Dermis microvascular lymphatic vessel endothelial cell (primary cell): ENCODE measurements at places on chromosomes 11 and 22. TPM values are rescaled to one million over a fixed set of nuclear protein-coding genes. Genes with fewer than 3 reads are reported as not detected.

DNA sequence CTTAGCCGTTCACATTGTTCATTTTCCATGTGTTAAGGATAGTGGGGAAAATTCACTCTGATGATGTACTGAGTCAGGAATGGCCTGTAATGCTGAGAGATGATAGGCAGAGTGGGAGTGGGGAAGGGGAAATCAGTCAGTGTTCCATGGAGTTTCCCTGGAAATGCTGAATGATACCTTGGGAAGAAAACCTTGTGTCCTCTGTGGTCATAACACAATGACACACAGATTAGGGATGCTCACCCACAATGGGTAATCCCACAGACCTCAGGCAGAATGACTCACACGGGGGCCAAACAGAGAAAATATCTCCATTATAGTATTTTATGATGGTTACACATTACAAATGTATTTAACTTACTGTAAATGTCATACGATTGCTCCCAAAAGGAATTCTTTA is 118.0 kb downstream of the SNX19 start:
- DNase-seq: peak; percentile 11

GRCh38 chr22:26259510-26259909 is 90.2 kb downstream of the SEZ6L start:
- no peak for DNase-seq

DNA sequence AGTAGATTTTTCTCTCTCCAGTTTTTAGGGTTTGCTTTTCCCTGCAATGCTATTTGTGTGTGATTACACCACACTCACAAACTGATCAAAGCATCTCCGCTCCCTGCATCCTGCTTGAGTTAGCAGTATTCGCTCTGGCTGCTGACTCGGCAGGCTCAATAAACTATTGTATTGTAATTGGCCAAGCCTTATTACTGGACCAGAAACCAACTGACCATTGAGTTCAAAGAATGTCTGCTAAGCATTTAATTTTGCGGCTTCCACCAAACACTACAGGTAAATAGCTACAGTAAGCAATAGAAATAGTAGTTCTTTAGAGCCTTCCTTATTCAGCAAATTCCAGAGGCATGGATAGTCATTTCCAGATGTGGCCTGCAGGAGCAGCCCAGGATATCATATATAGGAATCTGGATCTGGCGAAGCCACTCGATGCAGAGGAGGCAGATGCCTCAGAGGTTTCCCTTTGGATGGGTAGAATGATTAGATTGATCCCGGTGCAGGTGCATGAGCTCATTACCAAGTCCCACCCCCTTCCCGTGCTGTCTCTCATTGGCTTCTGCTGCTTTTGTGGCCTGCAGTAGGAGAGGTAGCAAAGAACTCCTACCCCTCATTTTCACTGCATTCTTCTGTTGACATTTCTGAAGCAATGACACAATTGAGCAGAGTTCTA is 77.3 kb downstream of the COMMD9 start:
- DNase-seq: no peak

DNA sequence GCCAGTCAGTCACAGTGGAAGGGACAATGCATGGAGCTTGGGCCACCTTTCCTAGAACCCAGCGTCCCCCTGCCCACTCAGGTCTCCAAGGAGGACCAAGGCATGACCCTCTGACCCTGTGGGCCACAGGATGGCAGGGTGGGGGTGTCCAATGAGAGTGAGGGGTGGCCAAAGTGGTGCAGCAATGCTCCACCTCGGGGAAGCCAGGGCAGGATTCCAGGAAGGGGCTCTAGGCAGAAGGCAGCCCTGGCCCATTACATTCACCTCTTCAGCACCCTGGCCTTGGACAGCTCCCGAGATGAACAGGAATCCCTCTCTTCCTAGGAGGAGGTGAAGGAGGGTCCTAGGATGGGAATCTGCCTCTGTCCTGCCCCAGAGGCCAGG is 597.5 kb downstream of the BRD1 start:
- no peak for DNase-seq

- no peak for DNase-seq
Observed at GRCh38 chr22:20660441-20661054, 113.4 kb upstream of the SERPIND1 start.

GRCh38 chr11:119341222-119342022 is 739 bp upstream of the C1QTNF5 start:
- peak; percentile 25 for DNase-seq

DNA sequence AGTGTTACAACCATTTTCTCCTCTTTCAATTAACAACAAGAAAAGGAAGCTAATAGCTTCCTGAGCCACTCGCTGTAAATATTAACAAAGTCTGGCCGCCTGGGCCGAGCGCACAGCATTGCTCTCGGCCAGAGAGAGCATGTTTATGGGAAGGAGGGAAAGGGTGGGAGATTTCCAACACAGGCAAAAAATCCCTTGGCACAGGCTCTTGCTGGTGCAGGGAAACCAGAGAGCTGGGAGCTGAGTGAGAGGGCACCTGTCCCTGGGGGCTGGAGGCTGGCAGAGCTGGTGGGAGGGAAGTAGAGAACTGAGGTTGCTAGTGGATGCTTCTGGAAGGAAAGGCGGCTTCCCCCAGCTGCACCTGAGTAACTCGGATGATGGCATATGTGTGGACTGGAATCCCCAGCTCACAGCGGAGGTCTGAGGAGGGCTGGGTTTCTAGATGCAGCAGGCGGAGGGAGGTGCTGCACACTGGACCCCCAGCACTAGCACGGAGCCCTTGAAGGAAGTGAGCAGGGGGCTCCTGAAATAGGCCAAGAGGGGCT is 59.6 kb downstream of the FLRT1 start:
- peak; percentile 10 for DNase-seq

- DNase-seq: peak; percentile 29
Observed at GRCh38 chr11:122215244-122215992, 99.4 kb upstream of the BLID start.

GRCh38 chr22:26447584-26448329 is 18.7 kb downstream of the ASPHD2 start:
- no peak for DNase-seq

DNA sequence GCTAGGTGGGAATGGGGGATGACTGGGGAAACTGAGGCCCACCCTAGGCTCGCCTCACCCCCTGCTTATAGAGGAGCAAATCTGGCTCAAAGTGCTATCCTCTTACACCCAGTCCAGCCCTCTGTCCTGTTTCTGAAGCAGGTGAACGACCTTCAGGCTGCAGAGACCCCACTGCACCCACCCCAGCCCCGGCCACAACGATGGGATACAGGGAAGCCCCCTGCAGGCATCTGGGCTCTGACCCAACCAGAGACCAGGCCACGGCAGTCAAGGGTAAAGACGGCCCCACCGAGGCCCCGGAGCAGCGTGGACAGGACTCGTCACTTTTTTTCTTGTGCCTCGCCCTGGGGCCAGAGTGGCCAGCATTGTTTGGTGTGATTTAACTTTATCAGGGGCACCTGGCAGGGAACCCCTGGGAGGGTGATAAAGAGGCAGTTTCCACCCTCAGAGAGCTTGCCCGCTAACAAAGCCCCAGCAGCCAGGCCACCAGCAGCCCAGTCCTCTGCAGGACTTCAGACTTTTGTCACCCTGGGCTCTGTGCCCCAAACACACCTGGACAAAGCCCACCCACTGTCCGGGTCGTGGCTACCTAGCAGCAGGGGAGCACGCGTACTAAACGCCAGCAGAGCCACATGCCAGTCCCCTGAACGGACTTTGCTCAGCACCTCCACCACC is 612.6 kb downstream of the TBC1D22A start:
- no peak for DNase-seq

DNA sequence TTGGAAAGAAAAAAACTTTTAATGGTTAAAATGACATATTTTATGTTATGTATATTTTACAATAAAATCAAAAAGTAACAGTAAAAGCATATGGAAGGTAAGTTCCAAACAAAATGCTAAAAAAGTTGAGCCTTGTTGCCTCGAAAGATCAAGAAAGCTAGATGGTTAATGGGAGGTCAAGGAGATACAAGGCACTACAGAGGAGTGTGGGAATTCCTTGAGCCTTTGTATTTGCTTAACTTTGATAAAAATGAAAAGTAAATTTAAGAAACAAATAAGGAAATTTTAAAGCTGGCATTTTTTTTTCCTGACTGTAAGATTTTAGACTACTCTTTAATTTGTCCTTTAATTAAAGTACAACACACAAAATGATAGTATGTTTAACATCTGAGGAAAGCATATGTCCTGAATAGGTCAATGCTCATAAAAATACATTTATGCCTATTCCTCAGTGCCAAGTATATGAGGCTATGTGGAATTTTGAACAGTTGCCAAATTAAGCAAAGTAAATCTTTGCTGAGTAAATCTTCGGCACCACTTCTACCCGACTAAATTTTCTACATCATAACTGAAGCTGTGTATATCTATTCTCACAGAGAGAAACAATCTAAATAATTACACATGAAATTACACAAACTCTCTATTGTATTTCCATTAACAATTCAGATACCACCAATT is 108.8 kb downstream of the TTC28 start:
- DNase-seq: no peak

GRCh38 chr11:111045407-111045803 is 200.1 kb upstream of the POU2AF2 start:
- DNase-seq: no peak

- DNase-seq: no peak
Observed at GRCh38 chr11:2912498-2912897, 16.7 kb downstream of the PHLDA2 start.

GRCh38 chr22:19800761-19801244 is 40.2 kb downstream of the TBX1 start:
- DNase-seq: peak; percentile 55

- DNase-seq: no peak
Observed at GRCh38 chr11:121253951-121254350, 38.6 kb upstream of the SC5D start.

DNA sequence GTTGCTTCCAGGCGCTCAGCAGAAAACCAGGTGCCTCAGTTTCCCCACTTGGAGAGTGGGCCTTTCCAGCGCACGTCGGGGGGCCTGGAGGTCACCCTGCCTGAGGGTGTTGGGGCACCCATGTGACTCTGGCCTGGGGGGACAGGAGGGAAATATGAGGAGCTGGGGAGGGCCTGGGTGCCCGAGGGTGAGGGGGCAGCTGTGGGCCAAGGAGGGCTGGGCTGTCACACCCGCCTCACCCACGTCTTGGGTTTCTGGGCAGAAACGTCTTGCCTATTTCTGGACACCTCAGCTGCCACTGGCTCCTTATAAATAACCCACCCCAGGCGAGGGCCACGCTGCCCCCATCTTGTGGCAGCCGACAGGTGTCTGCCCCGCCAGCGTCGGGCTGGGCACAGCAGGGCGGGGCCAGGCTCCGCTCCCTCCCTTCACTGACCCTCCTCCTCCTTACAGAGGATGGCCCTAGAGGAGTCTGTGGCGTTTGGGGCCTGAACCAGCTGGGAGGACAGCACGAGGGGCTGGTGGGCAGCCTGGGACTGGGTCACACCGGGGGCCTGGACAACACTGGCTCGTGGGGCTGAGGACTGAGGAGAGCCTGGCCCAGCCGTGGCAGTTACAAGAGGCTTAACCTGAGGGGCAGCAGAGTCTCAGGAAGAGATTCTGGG is 1.5 kb downstream of the TNNT3 start:
- DNase-seq: no peak

DNA sequence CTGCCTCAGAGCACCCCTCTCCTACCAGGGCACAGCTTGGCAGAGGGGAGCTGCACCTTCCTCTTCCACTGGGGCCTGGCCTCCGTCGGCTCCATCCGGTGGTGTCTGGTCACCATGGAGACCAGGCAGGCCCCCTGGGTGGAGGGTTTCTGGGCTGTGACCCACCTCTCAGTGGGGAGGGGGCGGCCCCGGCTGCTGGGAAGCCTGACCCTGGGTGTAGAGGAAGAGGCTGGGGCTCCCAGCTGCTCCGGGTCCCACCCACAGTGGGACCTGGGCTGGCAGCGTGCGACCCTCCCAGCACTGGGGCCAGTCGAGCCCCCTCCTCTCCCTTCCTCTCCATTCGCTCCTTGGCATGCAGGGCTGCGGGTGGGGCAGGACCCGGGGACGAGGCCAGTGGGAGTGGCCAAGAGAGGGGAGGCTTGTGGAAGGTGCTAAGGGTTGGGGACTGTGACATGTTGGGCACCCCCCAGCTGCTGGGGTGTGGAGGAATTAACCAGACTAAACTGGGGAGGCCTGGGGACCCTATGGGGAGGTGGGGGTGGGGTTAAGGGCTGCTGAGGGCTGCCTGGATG is 46.8 kb downstream of the BRSK2 start:
- no peak for DNase-seq

- no peak for DNase-seq
Observed at GRCh38 chr11:60981515-60981914, 10.0 kb downstream of the CD6 start.

GRCh38 chr11:66976028-66976467 is 944 bp downstream of the C11orf86 start:
- DNase-seq: peak; percentile 39

DNA sequence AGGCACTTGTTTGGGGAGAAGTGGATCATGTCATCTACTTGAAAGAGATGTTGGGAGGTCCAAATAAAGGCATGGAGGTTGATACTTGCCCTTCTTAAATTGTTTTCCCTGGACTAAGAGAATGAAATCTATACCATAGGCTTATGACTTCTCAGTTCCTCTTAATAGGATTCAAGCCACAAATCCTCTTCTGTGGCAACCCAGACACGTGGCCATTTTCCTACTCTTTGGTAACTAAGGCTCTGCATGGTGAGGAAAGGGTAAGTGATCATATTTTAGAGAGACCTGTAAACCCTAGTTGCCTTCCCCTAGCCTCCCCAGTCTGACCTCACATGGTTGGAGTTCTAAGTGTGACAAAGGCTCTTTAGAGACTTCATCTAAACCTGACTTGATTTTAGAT is 72.9 kb upstream of the CD44 start:
- no peak for DNase-seq

GRCh38 chr11:77413850-77414460 is 59.9 kb downstream of the PAK1 start:
- no peak for DNase-seq

DNA sequence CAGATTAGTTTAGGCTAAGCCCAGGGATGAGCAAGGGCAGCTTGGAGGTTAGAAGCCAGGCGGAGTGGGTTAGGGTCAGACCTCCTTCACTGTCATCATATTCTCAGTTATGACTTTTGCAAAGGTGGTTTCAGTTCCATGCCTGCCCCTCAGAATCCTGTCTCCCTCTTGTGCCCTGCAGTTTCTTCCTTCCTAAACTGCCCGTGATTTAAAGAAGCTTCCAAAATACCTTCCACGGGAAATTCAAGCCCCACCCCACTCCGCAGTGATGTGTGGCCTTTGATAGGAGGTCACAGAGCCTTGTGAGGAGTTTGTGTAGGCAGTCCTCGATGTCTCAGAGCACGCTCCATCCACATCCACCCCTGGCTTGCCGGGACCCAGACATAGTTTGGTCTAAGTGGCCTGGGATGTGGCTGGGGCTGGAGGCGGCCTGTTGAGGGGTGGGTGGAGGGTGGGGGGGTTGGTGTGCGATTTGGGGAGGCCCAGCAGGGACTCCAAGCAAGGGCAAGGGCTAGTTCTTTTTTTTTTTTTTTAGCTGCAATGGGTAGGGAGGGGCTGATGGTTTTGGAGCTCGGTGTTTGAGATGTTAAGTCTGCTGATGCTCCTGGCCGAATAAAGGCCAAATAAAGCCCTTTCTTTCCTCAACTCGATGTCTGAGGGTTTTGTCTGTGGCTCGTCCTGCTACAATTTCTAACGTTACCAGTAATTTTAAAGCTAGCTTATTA is 1.6 kb upstream of the IFITM1 start:
- no peak for DNase-seq

- DNase-seq: no peak
Observed at GRCh38 chr11:74470526-74470925, 3.2 kb upstream of the KCNE3 start.

The KIRREL3 gene
- under 0.01 TPM in 1 of 2 replicates, not detected in the other for total RNA-seq

The ANKK1 gene
- total RNA-seq: not detected in 2 replicates

The SMARCB1 gene
- 19.1 and 24.4 TPM in 2 replicates for total RNA-seq

The SLC22A12 gene
- not detected in 2 replicates for total RNA-seq

The MIAT gene
- total RNA-seq: 0.13 and 0.38 TPM in 2 replicates

The IGHMBP2 gene
- 5.8 and 13.5 TPM in 2 replicates for total RNA-seq

The PATE2 gene
- total RNA-seq: 0.13 TPM in 1 of 2 replicates, not detected in the other

The OR4D5 gene
- not detected in 2 replicates for total RNA-seq

The SPDYC gene
- total RNA-seq: not detected in 2 replicates

The UPK2 gene
- total RNA-seq: not detected in 2 replicates

The MOV10L1 gene
- total RNA-seq: 22.7 and 44.1 TPM in 2 replicates
